ENCODE measurements at places on chromosomes 3 and 15. TPM values are rescaled to one million over a fixed set of nuclear protein-coding genes. Genes with fewer than 3 reads are reported as not detected.

GOLGA8S gene
- total RNA-seq = not detected

WDR93 gene
- total RNA-seq = under 0.01 TPM

SENP2 gene
- total RNA-seq = 48.7 TPM

ESYT3 gene
- total RNA-seq = 0.19 TPM

INTS14 gene
- 38.7 TPM for total RNA-seq

Measured in regular cardiac myocyte (primary cell).